ENCODE measurements at places on chromosomes 3 and 15. TPM values are rescaled to one million over a fixed set of nuclear protein-coding genes. Genes with fewer than 3 reads are reported as not detected.
A peak's percentile ranks its signal among the peaks of the same experiment; 100 is the strongest.

DNA sequence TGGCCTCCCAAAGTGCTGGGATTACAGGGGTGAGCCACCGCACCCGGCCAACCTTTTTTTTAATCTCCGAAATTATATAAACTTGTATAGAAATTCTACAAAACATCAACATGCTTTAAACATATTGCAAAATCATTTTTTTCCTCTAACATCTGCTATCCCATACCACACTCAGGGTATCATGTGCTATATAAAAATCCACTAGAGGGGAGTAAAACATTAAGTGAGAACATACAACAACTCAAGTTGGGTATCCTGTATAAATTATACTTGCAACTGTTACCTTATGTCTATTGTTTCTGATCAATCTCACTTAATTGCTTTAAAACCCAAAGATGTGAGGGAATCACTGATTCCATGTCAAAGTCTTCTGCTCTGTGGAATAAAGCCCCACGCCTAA is 71.9 kb upstream of the FBN1 start:
- no peaks in the 10 kb centered on the region for H3K27me3 ChIP-seq
- H3K4me3 ChIP-seq = no peak overlapping the region
- H3K36me3 ChIP-seq = peaks cover 19% of the 10 kb centered on the region
- no peak for DNase-seq
- H3K4me1 ChIP-seq = no peaks in the 10 kb centered on the region

GRCh38 chr3:99678896-99679295 is 40.5 kb downstream of the COL8A1 start:
- no peaks in the 10 kb centered on the region for H3K27me3 ChIP-seq
- DNase-seq = no peak
- no peak overlapping the region for H3K27ac ChIP-seq
- H3K4me3 ChIP-seq = no peak overlapping the region

DNA sequence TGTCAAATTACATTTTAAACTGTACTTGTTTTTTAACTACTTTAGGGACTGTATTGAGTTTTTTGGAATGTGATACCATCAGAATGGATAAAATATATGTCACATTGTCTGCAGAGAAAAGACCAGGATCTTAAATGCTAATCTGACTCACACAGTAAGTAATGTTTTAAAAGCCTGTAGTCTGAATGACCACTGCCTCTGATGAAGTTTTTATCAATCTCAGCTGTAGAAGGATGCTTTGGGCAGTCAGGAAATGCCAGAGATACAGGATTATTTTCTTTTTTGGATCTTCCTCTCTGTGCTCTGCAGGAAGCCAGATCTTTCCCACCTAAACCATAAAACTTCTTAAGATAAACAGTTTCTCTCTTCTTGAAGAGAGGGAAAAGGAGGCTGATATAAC is 73.1 kb upstream of the PRTG start:
- H3K4me1 ChIP-seq = peaks cover 24% of the 10 kb centered on the region
- no peaks in the 10 kb centered on the region for H3K36me3 ChIP-seq
- no peak overlapping the region for H3K4me3 ChIP-seq
- H3K27me3 ChIP-seq = no peaks in the 10 kb centered on the region
- no peak for DNase-seq

- H3K4me3 ChIP-seq = no peak overlapping the region
- H3K36me3 ChIP-seq = no peaks in the 10 kb centered on the region
- H3K4me1 ChIP-seq = peaks cover 10% of the 10 kb centered on the region
- no peaks in the 10 kb centered on the region for H3K27me3 ChIP-seq
These were observed 118.8 kb downstream of the SST start for GRCh38 chr3:187551416-187551815.

DNA sequence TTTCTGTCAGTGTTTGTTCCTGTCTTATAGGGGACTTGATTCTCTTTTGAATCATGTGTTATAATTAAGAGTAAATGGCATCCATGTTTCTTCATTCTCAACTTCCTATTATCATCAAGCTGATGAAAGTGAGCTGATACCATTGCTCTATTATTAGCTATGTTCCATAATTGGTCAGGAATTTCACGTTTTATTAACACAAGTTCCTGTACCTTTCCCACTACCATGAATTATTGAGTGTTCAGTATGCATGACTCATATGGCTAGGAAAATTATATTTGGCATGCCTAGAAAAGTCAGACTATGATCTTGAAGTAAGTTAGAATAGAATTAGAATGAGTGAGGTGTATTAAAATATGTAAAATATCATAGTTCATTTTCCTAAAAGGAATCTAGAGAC is 278.9 kb upstream of the LRRC3B start:
- H3K27me3 ChIP-seq = no peaks in the 10 kb centered on the region
- no peak for DNase-seq
- no peak overlapping the region for H3K27ac ChIP-seq
- no peak overlapping the region for H3K4me3 ChIP-seq
- no peaks in the 10 kb centered on the region for H3K4me1 ChIP-seq

DNA sequence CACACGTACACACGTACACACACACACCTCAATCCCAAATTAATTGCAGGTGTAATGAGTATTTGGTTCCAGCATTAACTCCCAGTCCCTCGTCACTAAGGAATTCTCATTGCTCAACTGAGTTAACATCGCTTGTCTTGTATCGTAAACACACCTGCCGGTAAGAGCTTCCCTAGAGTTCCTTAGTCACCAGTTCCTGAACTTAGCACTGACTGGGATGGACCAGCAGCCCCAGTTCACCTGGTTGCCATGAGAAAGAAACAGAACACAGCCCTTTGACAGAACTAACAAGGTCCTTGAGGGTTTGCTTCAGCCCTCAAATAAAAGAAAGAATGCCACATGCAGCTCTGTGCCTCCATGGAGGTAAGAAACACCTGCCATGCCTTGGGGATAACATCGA is 66.3 kb upstream of the SLCO3A1 start:
- peaks cover 3% of the 10 kb centered on the region for H3K27me3 ChIP-seq
- H3K4me3 ChIP-seq = no peak overlapping the region
- no peak overlapping the region for H3K27ac ChIP-seq
- DNase-seq = no peak
- H3K36me3 ChIP-seq = no peaks in the 10 kb centered on the region
- peaks cover 3% of the 10 kb centered on the region for H3K4me1 ChIP-seq

GRCh38 chr15:37125143-37125542 is 24.8 kb upstream of the MEIS2 start:
- no peak overlapping the region for H3K4me3 ChIP-seq
- H3K27me3 ChIP-seq = peaks cover 8% of the 10 kb centered on the region
- DNase-seq = no peak
- no peaks in the 10 kb centered on the region for H3K4me1 ChIP-seq
- H3K36me3 ChIP-seq = no peaks in the 10 kb centered on the region

DNA sequence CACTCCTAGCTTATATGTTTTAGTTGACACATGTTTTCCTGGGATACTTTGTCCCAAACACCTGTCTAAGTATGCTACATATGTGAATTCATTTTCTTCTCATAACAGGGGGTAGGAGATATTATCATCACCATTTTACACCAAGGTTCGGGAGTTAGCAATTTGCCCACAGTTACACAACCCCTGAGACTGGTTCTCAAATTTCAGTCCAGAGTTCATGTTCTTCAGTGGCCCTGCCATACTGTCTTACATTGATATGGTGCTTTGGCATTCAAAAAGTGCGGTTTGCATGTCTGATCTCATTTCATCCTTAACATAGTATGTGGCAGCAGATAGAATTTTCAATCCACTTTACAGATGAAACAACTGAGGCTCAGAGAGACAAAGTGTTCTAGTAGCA is 38.4 kb downstream of the ROBO2 start:
- H3K27ac ChIP-seq = no peak overlapping the region
- H3K36me3 ChIP-seq = no peaks in the 10 kb centered on the region
- H3K4me1 ChIP-seq = peaks cover 10% of the 10 kb centered on the region
- no peak overlapping the region for H3K4me3 ChIP-seq
- no peak for DNase-seq
- H3K27me3 ChIP-seq = no peaks in the 10 kb centered on the region

- no peaks in the 10 kb centered on the region for H3K27me3 ChIP-seq
- H3K4me1 ChIP-seq = peaks cover 17% of the 10 kb centered on the region
- DNase-seq = no peak
- H3K4me3 ChIP-seq = no peak overlapping the region
- H3K36me3 ChIP-seq = no peaks in the 10 kb centered on the region
These were observed 1144.2 kb downstream of the ROBO2 start for GRCh38 chr3:78183906-78184599.

DNA sequence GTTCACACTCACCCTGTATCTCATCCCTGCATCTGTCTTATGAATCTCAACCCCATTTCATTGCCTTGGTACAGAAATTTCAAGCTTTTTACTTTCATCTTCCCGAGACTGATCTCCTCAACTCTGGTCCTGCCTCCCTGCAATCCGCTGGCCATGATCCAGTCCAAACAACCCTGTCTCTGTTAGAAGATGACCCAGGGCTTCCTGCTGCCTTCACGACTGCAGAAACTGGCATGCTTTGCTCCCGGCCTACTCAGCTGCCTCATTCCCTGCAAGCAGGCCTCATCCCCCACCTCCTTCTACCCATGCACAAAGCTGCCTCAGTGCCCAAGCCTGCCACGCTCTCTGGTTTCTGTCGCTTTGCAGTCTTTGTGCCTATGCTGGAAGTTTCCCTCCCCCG is 12.4 kb downstream of the HES1 start:
- H3K4me3 ChIP-seq = no peak overlapping the region
- peaks cover 25% of the 10 kb centered on the region for H3K27me3 ChIP-seq
- H3K36me3 ChIP-seq = no peaks in the 10 kb centered on the region
- no peak overlapping the region for H3K27ac ChIP-seq
- H3K4me1 ChIP-seq = peaks cover 17% of the 10 kb centered on the region
- no peak for DNase-seq

DNA sequence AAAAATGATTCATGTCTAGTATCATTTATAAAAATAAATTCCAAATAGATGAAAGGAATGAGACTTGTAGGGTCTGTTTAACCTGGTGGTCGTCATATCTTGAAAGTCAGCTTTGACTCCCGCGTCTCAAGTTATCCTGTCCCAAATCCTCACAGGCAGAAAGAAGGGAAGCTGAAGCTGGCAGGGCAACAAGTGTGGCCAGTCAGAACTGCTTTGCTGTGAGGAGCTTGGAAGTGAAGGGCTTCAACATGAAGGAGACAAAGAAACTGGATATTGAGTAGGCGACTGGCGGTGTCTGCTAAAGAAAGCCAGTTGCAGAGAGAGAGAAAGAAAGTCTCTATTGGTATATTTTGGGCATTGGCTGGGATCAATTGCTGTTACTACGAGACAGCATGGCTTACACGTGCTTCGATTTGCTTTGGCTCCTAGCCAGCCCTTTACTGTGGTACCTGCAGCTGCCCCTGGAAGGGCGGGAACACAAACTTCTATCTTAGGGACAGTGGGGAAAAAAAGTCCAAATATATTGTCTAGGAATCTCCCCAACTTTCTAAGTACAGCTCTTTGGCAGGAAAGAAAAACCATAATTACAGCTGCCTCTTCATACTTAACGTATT is 107.2 kb downstream of the CHST2 start:
- no peaks in the 10 kb centered on the region for H3K27me3 ChIP-seq
- no peak overlapping the region for H3K4me3 ChIP-seq
- H3K27ac ChIP-seq = peak overlapping the region; percentile 57
- DNase-seq = no peak

DNA sequence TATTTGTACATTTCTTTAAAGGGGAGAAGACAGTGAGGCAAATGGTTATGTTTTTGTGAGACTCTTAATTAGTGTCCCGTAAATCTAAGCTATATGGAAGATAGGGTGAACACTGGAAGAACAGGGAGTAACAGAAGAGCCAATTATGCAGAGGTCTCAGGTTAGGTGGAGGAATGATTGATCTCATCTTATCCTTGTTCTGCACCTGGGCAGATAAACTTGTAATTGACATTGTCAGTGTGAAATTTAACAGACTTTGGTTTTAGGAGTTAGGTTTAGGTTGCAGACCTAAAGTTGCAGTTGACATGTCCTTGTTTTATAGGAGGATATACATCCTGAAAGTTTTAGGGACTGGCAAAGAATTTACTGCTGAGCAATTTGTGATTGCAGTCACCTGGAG is 3.1 kb upstream of the TWF2 start:
- peak overlapping the region; percentile 14 for H3K4me3 ChIP-seq
- no peaks in the 10 kb centered on the region for H3K36me3 ChIP-seq
- no peak for DNase-seq
- peaks cover 38% of the 10 kb centered on the region for H3K27me3 ChIP-seq

- no peak for DNase-seq
- no peaks in the 10 kb centered on the region for H3K4me1 ChIP-seq
- H3K4me3 ChIP-seq = no peak overlapping the region
- H3K27me3 ChIP-seq = no peaks in the 10 kb centered on the region
- H3K27ac ChIP-seq = no peak overlapping the region
These were observed 540.0 kb upstream of the ROBO1 start for GRCh38 chr3:80307844-80308243.

GRCh38 chr3:171072432-171072831 is 45.9 kb upstream of the SLC2A2 start:
- no peak overlapping the region for H3K4me3 ChIP-seq
- no peak for DNase-seq
- no peak overlapping the region for H3K27ac ChIP-seq
- H3K27me3 ChIP-seq = no peaks in the 10 kb centered on the region
- peaks cover 25% of the 10 kb centered on the region for H3K36me3 ChIP-seq
- H3K4me1 ChIP-seq = no peaks in the 10 kb centered on the region

DNA sequence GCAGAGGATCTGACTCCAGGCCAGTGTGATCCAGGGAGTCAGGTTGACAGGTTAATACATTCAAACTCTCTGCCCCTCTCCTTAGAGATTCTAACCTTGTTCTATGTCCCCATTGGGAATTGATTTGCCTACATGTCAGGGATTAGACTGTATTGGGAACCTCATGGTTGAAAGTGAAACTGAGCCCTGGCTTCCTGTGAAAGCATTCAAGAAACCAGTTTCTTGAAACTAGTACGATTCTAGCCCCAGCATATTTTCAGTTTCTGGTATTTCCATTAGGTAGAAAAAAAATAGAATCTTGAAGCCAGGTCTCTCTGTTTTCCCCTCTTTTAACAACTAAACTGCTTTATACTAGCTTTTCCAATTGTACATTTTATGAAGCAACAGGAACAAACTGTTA is 140.4 kb upstream of the ABI3BP start:
- H3K36me3 ChIP-seq = no peaks in the 10 kb centered on the region
- no peaks in the 10 kb centered on the region for H3K27me3 ChIP-seq
- H3K4me1 ChIP-seq = no peaks in the 10 kb centered on the region
- no peak for DNase-seq
- no peak overlapping the region for H3K4me3 ChIP-seq

- H3K36me3 ChIP-seq = no peaks in the 10 kb centered on the region
- H3K4me3 ChIP-seq = no peak overlapping the region
- no peak overlapping the region for H3K27ac ChIP-seq
- no peak for DNase-seq
- H3K4me1 ChIP-seq = no peaks in the 10 kb centered on the region
- H3K27me3 ChIP-seq = peaks cover 14% of the 10 kb centered on the region
These were observed 7.6 kb downstream of the CX3CR1 start for GRCh38 chr3:39272191-39272590.

Gene FILIP1L
- total RNA-seq = 9.8 TPM

Gene SPTBN5
- 1.1 TPM for total RNA-seq

Gene UQCC5
- total RNA-seq = 26.2 TPM

Gene EHHADH
- 2.8 TPM for total RNA-seq

Gene C3orf85
- total RNA-seq = not detected

Gene SLC9A9
- 0.56 TPM for total RNA-seq

Gene USP13
- 25.2 TPM for total RNA-seq

Gene C2CD4A
- not detected for total RNA-seq

Gene ESYT3
- 0.44 TPM for total RNA-seq
